ENCODE measurements at places on chromosomes 4 and X.
A peak's percentile ranks its signal among the peaks of the same experiment; 100 is the strongest.

DNA sequence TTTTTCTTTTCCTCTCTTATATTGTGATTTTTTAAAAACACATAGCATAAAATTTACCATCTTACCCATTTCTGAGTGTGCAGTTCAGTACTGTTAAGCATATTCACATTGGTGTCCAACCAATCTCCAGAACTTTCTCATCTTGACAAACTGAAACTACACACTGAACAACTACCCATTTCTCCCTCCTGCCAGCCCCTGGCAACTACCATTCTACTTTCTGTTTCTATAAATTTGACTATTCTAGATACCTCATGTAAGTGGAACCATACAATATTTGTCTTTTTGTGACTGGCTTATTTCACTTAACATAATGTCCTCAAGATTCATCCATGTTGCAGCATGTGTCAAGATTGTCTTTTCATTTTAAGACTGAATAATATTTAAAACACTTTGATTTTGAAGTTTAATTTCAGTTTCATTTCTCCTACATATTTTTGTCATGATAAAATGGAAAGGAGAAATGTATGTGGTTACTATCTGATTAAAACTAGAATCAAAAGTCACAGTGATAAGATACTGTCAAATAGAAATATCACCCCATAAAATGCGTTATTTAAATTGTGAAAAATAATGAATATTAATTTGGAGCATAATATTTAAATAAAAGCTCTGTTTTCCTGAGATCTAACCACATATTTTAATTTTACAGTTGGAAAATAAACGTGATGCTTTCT lies 122.8 kb downstream of the DIPK2B start:
- DNase-seq = no peak

DNA sequence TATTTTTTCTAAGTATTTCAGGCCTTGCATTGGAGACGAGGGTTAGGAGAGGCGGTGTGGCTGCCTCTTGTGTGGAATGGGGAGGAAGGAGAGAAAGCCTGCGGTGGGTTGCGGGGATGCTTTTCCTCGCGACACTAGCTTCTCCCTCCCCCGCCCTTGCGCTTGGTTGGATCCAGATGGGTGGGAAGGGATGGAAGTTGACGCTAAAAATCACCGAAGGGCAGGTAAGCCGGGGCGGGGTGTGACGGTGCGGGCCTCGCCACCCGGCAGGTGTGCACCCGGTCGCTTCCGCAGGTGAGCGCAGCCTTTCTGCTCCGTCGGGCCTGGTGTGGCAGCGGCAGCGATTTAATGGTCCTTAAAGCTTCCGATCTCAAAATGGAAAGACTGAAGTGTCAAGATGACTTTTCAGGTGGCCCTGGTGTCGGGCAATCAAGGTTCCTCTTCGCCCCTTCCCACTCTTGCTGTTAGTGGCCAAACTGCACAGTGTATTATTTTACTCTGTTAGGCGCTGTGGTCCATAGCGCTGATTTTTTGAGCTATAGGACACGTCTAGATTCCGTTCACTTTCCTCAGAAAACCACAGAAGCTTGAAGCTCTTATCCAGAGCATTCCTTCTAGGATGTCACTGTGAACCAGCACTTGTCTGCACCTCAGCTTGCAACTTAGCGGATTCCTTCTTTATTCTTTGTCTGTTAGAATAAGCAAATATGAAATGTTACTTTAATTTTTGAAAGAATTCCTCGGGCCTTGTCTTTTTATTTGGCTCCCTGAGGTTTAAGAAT lies 765 bp downstream of the ENOPH1 start:
- no peak for DNase-seq

DNA sequence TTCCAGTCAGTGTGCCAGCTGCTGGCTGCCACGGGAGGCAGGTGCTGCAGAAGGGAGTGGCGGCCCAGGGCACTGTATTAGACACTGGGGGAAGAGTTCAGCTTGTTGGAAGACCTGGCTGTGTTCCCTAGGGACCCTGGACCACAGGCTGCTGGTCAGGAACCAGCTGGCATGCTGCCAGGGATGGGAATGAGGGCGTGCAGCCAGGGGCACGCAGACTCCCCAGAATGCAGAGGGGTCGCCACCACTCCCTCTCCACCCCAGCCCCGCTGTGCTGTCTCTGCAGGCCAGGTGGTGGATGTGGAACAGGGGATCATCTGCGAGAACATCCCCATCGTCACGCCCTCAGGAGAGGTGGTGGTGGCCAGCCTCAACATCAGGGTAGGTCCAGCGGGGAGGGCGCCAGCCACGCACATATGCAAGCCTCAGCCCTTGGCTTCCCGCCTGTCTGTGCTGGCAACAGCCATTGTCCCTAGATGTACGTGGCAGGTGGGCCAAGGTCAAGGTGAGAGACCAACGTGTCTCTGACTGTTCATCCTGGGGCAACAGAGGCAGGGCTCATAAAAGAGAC lies 12.3 kb downstream of the ABCD1 start:
- DNase-seq = peak; percentile 70

GRCh38 chrX:77510007-77510406 lies 62.8 kb downstream of the FGF16 start:
- no peak for DNase-seq

DNA sequence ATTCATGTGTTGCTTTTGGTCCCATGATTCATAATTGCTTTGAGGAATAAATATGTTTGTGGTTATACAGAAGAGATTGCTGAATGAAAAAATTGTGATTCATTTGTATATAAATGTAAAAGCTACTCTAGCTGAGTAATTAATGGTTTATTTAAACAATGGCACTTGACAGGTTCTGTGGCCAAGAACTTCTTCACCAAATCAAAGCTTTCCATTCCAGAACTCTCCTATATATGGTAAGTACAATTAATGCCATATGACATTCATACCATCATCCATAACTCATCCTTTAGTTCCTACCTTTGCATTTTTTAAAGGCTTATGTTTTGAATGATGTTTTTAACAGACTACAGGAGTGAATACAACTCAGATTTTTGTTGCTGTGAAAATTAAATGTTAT lies 105.8 kb downstream of the REPS2 start:
- DNase-seq = no peak

DNA sequence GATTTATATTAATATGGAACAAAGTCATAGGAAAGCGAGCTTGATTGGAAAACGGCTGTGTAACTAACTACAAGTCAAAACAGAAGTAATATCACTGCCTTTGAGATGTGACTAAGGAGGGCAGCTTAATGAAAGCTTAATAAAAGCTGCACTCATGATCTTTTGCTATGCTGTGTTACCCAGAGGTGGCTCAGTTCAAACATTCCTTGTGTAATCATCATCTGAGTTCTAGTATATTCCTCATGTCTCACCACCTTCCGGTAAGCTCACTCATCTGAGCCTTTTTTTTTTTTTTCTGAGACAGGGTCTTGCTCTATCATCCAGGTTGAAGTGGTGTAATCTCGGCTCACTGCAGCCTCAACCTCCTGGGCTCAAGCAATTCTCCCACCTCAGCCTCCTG lies 5.0 kb downstream of the GRPEL1 start:
- no peak for DNase-seq

GRCh38 chr4:168592676-168593075 lies 95.8 kb downstream of the PALLD start:
- no peak for DNase-seq

DNA sequence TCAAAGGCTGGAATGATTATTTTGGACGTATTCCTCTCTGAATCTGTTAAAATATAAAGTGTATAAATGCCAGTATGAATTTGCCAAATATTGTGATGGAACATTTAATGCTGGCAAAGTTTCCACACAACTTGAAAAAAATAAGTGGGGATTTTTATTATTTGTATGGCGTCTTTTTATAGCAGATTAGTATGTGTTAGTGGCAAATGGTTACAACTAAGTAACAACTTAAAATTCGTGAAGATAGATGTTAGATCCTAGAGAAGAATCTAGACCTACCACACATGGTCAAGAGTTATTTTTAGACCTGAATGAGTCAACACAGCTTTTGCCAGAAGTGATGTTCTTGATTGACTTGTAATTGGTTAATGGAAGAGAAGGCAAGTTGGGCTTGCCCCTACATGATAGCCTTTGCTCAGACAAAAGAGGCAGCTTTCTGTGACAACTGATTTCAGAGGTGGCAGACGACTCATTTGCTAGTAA lies 4.8 kb downstream of the CPE start:
- no peak for DNase-seq

GRCh38 chr4:169601016-169601771 lies 11.2 kb downstream of the NEK1 start:
- no peak for DNase-seq

All from posterior cingulate gyrus (tissue), 11 donors.